Esophagus squamous epithelium (tissue), 5 donors: ENCODE measurements at places on chromosomes 4 and X.

DNA sequence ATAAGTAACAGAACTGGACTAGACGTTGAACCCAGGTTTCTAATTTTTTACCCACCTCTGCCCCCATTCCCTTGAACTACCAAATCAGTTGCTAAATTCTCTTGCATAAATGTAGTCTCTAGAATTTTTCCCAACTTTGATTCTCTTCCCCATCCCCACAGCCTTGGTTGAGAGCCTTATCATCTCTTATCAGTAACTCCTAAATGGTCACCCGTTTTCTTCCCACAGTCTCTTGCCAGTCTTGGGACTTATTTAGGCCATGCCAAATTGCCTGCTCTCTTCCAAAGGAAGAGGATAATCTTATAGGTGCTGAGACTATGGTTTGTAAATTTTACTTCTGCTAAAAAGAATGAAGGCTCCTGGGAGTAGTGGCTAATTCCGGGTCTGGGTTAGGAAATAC lies 13.3 kb downstream of the PARM1 start:
- DNase-seq: no peak

DNA sequence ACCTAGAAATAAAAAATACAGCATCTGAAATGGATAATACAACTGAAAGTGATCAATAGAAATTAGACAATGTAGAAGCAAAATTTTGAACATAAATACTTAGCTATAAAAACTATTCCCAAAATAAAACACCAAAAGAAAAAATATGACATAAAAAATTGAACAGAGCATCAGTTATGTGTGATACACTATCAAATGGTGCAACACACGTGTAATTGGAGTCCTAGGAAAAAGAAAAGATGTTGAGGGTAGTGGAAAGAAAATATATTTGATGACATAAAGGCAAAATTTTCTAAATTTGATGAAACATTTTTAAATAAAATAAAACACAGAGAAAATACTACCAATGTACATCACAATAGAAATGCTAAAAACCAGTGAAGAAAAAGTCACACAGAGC lies 63.1 kb downstream of the NPY2R start:
- no peak for DNase-seq

GRCh38 chrX:137567682-137568232 lies 1.8 kb downstream of the ZIC3 start:
- DNase-seq: no peak

- no peak for DNase-seq
These were observed 23.9 kb downstream of the SORBS2 start for GRCh38 chr4:185787926-185788679.

- no peak for DNase-seq
These were observed 140.1 kb upstream of the SMIM31 start for GRCh38 chr4:164613792-164614191.

GRCh38 chr4:123524958-123525628 lies 128.5 kb downstream of the SPRY1 start:
- no peak for DNase-seq

DNA sequence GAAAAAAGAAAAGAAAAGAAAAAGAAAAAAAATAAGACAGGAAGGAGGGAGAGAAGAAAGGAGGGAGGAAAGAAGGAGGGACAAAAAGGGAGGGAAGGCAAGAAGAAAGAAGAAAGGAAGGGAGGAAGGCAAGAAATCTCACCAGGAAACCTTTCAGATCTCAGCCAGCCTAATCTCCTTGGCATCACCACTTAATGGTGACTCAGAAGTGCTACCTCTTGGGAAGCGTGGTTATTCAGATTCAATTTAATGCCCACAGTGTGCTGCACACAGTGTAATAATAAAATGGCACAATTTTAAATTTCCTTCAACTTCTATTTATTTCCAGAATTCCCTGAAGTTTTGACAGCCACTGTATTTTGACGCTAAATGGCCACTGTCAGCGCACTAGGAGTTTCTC lies 50.3 kb downstream of the DKK2 start:
- no peak for DNase-seq

DNA sequence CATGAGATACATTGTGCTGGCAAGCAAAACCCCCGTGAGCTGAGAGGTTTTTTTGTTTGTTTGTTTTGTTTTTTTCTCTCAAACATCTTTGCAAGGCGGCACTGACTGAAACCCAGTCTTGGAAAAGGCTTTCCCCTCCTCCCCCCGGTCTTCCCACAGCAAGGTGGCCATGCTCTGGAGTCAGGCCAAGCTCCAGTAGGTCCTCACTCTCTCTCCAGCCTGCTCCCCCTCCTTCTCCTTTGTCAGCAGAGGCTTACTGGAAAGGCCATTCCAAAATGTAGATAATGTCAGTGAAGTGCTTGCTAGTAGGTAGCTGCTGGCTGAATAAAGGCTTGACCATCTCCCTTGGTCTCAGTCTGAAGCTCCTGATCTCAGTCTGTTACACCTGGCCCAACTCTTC lies 32.6 kb downstream of the FRMPD3 start:
- DNase-seq: no peak

- DNase-seq: no peak
These were observed 17.7 kb downstream of the IL15 start for GRCh38 chr4:141654098-141654497.

DNA sequence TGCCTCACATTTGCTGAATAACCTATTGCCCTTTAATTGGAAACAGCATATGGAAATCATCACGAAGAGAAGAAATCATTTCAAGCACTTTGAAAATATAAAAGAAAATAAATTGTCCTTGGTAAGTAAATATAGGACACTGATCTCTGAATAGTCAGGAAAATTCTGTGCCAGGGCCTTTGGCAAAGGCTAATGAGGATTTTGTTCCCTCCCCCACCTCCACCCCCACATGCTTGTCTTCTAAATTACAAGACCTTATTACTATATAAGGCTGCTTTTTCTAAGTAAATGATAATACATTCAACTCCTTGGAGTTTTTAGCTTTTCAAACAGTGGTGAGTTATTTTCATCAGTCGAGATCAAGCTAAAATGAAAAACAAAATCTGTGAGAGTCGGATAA lies 15.8 kb downstream of the SYNPO2 start:
- DNase-seq: no peak

GRCh38 chrX:53320543-53321229 lies 39.3 kb upstream of the IQSEC2 start:
- DNase-seq: no peak

- DNase-seq: no peak
These were observed 339.1 kb downstream of the ARHGAP10 start for GRCh38 chr4:148071009-148071408.

GRCh38 chrX:66110112-66110511 lies 53.9 kb upstream of the HEPH start:
- DNase-seq: no peak

GRCh38 chr4:99633772-99634171 lies 23.9 kb downstream of the C4orf54 start:
- no peak for DNase-seq

GRCh38 chrX:11254417-11255109 lies 38.6 kb upstream of the AMELX start:
- no peak for DNase-seq

- no peak for DNase-seq
These were observed 314.9 kb upstream of the DIPK2B start for GRCh38 chrX:45515262-45516215.

GRCh38 chrX:80306007-80306406 lies 114.2 kb upstream of the TENT5D start:
- no peak for DNase-seq

- no peak for DNase-seq
These were observed 132.1 kb upstream of the TLL1 start for GRCh38 chr4:165740911-165741310.

DNA sequence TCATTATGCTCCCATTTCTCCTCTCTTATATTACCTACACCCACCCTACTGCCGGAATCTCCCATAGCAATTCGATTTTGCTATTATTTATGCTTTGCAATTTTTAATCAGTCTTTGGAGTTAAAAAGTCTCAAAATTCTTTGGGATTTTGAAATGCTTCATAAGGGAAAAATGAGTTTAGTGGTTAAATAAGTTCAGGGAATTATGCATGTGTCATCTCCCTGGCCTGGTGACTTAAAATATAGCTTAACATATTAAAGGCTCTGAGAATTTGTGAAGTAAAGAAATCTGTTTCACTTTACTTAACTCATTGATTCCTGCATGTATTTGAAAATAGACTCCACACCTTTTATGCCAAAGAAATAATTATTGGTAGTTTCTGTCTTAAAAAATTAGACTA lies 185.1 kb upstream of the DIPK2B start:
- DNase-seq: no peak
